ENCODE measurements at places on chromosomes 1 and 21. TPM values are rescaled to one million over a fixed set of nuclear protein-coding genes. Genes with fewer than 3 reads are reported as not detected.

The ADIPOR1 gene
- total RNA-seq = 86.6 TPM

The CLDN8 gene
- total RNA-seq = not detected

The RGSL1 gene
- total RNA-seq = not detected

The CELA3B gene
- total RNA-seq = not detected

The TTC22 gene
- total RNA-seq = not detected

The SPRR2B gene
- not detected for total RNA-seq

The RYR2 gene
- not detected for total RNA-seq

The SMG5 gene
- 59.2 TPM for total RNA-seq

The HES5 gene
- total RNA-seq = not detected

The ERMAP gene
- total RNA-seq = 18.2 TPM

The TNFRSF8 gene
- total RNA-seq = 0.37 TPM

The CAMK1G gene
- total RNA-seq = 8.4 TPM

The LIN28A gene
- not detected for total RNA-seq

The RSBN1 gene
- 10.6 TPM for total RNA-seq

The IGSF5 gene
- total RNA-seq = 0.25 TPM

The UBASH3A gene
- total RNA-seq = not detected

The ETV3L gene
- not detected for total RNA-seq

The CAPN8 gene
- under 0.01 TPM for total RNA-seq

The KLHDC7A gene
- not detected for total RNA-seq

The TEDDM1 gene
- total RNA-seq = not detected

The MYCBP gene
- total RNA-seq = 6.4 TPM

The FCRL1 gene
- not detected for total RNA-seq

The ZBTB21 gene
- 11.1 TPM for total RNA-seq

The BRINP3 gene
- total RNA-seq = not detected

The WNT3A gene
- not detected for total RNA-seq

The SYT11 gene
- total RNA-seq = 40.4 TPM

The FALEC gene
- total RNA-seq = 0.25 TPM

The SYT6 gene
- not detected for total RNA-seq

The SPATA1 gene
- 0.37 TPM for total RNA-seq

The ST6GALNAC5 gene
- 4.4 TPM for total RNA-seq

The RNU1-3 gene
- total RNA-seq = under 0.01 TPM

The HES2 gene
- total RNA-seq = under 0.01 TPM

The DISC1 gene
- 4.6 TPM for total RNA-seq

The DEDD gene
- total RNA-seq = 28.7 TPM

The LCE3E gene
- total RNA-seq = not detected

The PROK1 gene
- not detected for total RNA-seq

The FMO2 gene
- total RNA-seq = not detected

The TCHH gene
- total RNA-seq = not detected

The HUNK gene
- 0.12 TPM for total RNA-seq

The KIF26B gene
- total RNA-seq = 24.1 TPM

The OR2L8 gene
- 0.25 TPM for total RNA-seq

The COL6A1 gene
- 822 TPM for total RNA-seq

The ZNF678 gene
- total RNA-seq = 7.5 TPM

The HFM1 gene
- total RNA-seq = 0.87 TPM

The UTS2 gene
- not detected for total RNA-seq

The TMEM82 gene
- not detected for total RNA-seq

The TEX38 gene
- total RNA-seq = not detected

The SH2D1B gene
- not detected for total RNA-seq

The FAM151A gene
- total RNA-seq = not detected

The CEP170 gene
- total RNA-seq = 150 TPM

Data from uterine smooth muscle cell (primary cell).